ENCODE measurements at places on chromosomes 6 and 20.
A peak's percentile ranks its signal among the peaks of the same experiment; 100 is the strongest.

DNA sequence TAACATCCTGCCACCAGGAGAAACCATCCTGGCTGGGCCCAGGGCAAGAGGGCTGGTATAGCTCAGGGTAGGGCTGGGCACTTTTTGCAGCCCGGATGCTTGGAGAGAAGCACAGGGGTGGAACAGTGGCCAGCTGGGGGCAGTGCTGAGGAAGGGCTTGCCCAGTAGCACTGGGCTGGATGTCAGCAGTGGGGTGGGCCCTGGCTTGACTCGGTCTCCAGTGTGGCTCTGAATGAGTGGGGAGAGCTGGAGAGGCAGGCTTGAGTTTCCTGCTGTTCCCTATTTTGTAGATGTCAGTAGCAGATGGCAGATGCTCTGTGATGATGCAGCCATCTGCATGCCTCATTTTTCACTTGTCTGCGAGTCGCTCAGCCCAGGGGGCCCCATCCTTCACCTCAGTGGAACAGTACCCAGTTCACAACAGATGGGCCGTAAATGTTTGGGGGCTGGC lies 56.3 kb upstream of the TULP1 start:
- DNase-seq: peak; percentile 28

DNA sequence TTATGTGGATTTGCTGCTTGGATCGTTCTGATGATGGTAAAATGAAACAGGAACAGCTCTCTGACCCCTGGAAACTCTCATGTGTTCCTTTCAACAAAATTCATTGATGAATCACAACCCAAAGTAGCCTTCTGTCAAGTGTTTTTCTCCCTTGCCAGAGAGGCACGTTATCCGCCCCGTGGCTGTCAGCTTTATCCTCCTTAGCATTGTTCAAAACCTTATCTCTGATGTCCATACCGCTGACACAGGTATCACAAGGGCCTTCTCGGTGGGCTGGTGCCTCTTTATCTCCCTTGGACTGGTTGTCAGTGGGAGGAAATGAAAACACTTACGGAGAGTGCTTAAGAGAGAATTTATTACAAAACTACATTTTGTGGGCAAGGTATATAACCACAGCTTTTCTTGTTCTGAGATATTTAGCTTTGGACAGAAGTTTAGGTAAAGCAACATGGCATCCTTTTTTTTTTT lies 84.9 kb downstream of the TIAM2 start:
- no peak for DNase-seq

DNA sequence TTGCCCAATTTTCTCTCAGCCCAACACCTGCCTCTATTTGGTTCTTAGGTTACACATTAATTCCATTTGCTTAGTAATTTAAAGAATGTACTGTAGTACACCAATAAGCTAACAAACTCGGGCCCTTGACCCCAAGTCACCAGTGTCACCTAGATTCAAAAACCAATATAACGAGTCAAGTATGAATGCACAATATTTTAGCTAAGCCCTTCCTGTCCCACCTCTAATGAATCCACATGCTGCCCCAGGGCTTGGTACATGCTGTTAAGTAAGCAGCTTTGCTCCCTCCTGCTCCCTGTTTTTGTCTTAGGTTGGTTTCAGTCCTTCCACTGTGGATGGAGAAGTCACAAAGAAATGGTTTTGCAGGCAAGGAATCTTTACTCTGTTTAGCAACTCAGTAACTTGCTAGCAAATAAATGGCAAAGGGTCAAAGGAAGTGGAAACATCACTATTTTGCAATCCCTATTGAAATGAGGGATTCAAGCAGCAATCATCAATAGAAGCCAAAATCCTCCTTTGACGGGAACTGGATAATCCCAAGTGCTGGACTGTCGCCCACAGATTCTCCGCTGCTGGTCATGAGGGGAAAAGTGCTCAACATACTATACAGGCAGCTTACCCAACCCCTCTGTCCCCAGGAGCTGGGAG lies 5.0 kb upstream of the MPC1 start:
- DNase-seq: no peak

DNA sequence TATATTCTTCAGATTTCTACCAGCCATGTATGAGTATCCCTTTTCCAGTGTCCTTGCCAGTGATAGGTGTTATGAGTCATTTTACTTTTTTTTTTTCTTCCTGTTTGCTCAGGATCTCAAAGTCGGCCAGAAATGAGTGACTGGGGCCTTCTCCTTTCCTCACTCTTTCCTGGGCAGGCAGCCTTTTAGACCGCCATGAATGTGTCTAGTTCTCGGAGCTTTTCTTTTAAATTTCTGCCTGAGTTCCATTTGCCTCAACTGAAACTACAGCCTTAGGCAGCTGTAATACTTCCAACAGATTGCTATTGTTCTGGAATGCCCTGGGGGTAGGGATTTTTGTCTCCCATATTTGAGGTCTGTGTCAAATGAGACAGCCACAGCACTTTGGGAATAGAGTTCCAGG lies 83.7 kb downstream of the STXBP5 start:
- no peak for DNase-seq

- DNase-seq: peak; percentile 29
Observed at GRCh38 chr20:51220293-51220706, 197.4 kb upstream of the KCNG1 start.

DNA sequence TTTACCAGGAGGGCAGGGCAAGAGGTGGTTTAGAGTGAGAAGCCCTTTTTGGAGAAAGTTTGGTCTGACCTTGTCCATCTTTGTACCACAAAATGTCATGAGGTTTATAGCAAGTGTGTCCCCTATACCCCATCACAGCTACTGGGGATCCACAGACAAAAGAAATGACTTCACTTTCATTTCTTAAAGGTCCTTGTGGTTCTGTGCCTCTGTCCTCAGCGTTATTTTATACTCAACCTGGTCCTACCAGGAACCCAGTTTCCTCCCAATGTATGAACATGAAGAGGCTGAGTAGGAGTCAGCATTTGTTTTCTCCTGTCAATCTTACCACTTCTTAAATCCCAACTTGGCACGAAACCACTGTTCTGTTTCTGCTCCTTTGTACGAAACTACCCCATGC lies 157.6 kb downstream of the NFATC2 start:
- no peak for DNase-seq

DNA sequence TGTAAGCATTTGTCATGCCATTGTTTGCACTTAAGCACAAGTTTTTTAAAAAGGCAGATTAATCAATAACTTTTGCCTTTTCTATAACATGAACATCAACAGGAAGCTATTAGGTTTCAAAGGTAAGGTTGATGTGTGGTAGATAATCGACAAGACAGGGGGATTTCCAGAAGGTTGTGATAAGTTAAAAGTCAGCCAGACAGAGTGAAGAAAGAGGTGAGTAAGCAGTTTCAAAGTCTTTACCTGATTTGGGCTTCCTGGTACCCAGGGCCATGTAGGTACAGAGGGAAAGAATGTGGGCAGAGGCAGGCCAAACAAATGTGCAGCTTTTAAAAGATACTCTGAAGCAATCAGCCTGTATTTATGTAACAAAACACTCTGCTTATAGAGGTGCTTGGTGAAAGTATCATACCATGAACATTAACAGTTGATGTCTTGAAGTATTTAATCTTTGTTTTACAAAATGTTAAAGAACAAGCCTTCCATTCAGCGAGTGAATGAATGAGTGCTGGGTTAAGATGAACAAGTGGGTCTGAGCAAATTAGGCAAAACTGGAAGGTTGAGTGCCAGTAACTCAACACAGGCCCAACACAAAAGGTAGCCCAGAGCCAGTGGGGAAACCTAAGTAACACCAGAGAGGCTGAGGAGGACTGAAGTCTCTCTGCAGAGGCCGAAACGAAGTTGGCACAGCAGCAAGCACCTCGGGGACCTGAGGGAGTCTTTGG lies 60.2 kb downstream of the LRRC1 start:
- DNase-seq: no peak

- DNase-seq: no peak
Observed at GRCh38 chr20:9627219-9627618, 112.8 kb downstream of the LAMP5 start.

DNA sequence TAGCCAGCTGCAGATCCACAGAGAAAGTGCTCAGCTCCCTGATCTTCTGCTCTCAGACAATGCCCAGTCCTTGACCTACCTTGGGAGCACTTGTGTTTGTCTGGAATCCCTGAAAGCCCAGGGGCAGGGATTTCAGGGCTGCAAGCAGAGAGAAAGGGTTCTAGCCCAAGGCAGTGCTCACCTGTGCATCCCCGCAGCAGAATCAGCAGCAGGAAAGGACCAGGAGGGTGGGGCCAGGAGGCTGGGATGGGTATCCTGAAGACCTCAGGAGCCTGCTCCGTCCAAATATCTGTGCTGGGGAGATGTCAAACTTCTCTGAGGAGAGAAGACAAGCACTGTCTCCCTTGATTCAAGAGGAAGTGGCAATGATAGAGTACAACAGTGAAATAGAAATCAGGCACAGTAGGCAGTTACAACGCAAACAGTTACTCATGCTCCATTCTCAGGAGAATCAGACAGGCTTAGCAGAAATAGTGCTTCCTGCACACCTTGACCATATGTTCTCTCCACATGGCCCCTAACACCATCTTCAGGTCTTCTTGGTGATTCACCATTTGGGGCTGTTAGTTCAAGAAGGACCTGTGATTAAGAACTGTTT lies 28.7 kb upstream of the SIRPG start:
- DNase-seq: no peak

GRCh38 chr6:143055891-143056290 lies 4.8 kb upstream of the AIG1 start:
- DNase-seq: no peak

GRCh38 chr6:135784507-135784906 lies 67.0 kb upstream of the PDE7B start:
- DNase-seq: no peak

- DNase-seq: no peak
Observed at GRCh38 chr20:41452226-41452625, 85.6 kb upstream of the EMILIN3 start.

DNA sequence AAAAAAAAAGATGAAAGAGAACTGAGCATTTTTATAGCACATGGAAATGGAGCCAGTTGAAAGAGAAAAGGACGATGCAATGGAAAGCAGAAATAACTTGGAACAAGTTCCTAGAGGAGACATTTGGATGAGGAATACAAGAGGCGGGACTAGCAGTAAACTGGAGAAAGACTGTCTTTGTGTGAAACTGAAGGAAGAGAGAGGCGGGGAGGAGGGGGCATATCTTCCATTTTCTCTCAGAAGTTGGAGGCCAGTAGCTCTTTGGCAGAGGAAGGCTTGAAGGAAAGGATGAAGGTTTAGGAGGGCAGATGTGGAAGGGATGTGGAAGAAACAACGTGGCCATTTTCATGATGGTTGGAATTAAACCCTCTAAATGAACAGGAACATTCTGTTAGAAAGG lies 33.0 kb upstream of the ADGRF1 start:
- DNase-seq: no peak

DNA sequence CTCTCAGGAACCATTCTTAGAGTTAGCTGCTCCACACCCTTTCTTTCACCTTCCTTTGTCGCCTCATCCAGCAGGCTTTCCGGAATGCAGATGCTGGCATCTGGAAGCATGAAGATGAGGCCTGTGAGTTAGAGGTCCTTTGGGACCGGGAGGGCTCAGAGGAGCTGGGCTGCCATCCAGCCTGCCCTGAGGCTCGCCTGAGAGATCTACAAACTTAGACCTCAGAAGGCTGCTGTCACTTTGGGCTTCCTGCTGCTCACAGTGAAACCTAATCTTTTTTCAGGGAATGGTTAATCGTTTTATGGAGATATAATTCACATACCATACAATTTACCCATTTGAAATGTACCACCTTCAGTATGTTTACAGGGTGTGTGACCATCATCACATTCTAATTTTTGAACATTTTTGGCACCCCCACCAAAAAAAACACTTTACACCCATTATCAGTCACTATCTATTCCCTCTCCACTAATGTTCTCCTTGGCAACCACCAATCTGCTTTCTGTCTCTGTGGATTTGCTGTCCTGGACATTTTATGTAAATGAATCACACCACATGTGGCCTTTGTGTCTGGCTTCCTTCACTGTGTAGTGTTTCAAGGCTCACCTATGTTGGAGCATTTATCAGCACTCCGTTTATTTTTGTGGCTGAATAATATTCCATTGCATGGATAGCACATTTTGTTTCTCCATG lies 20.0 kb upstream of the MPC1 start:
- DNase-seq: no peak

GRCh38 chr20:60100780-60101179 lies 142.6 kb downstream of the CDH26 start:
- no peak for DNase-seq

DNA sequence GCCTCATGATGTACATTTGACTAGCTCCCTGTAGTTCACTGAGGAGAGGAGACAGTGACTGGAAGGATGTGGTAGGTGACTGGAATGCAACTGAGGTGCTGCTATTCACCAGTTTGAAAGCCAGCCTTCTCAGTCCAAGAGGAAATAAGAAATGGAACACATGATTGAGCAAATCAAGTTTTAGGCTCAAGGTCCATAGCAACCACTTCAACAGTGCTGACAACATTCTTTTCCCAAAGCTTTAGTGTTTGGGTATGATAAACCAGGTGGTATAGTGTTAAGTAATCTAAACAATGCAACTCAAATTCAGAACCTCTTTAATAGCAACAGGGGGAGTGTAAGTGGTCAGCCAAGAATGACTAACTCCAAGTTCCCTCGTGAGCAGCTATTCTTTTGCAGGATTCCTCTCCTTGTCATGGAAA lies 9.2 kb downstream of the ZHX3 start:
- no peak for DNase-seq

- no peak for DNase-seq
Observed at GRCh38 chr6:157603314-157603940, 219.6 kb upstream of the SNX9 start.

- DNase-seq: no peak
Observed at GRCh38 chr6:158793432-158793831, 25.7 kb downstream of the EZR start.

- no peak for DNase-seq
Observed at GRCh38 chr6:97059473-97059872, 134.9 kb downstream of the KLHL32 start.

DNA sequence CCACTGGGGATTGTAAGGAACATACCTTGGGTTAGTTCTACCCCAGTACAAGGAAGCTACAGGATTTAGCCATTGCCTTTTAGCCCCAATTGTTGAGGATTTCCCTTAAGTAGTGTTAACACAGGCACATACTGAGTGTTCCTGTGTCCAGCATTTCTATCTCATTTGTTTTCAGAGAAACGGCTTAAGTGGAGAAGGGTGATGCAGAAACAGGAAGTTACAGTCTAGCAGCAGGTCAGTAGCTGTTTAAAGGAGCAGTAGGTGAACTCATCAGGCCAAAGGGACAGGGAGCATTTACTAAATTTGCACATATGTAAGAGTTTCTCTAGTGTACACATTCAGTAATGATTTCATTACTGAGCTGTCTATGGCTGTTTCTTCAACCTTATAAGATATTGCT lies 644.2 kb upstream of the GJE1 start:
- DNase-seq: no peak

DNA sequence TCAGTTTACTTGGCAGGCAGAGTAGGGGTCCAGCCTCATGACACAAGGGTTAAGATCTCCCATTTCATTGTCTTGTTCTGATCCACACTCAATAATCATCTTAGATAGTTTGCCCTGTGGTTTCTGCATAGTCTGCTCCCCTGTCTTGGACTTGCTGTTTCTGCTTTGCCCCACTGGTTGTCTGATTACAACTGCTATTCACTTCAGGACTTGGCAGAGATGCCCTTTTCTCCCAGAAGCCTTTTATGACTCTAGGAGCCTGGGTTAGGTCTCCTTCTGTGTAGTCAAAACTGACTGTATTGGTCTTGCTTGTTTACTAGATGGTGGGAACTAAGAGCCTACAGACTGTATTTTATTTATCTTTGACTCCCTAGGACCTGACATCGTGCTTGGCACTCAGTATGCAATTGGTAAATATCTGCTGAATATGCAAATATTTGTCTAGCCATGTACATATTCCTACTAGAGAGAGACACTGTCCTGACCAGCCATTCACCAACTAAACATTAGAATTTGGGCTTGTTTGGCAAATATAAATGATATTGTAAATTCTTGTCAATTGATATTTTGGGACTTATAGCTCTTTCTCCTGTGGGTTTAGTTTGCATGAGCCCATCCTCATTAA lies 165.9 kb upstream of the KCNK16 start:
- no peak for DNase-seq

Data from CD4-positive, alpha-beta T cell (primary cell).